ENCODE measurements at places on chromosomes 2 and 18.

GRCh38 chr2:96163768-96164429, 18.7 kb upstream of the DUSP2 start:
- no peak for DNase-seq

DNA sequence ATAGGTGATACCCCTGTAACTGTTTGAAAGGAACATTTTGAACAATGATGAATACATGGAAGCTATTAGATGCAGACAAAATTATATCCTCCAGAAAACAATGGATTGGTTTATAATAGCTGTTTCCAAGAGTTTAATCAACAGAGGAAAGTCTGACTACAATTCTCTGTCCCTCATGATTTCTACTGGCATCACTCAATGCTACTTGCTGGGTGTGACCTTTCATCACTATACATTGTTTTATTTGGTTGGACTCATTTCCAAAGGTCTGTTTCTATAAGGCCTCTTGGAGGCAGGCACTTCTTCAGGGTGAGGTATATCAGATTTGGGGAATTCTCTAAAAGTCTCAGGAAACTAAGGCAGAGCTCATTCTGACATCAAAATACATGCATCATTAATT, 636.1 kb upstream of the SLC8A1 start:
- DNase-seq, result no peak

- no peak for DNase-seq
Measured at GRCh38 chr2:240155048-240155744, 14.7 kb upstream of the OTOS start.

GRCh38 chr18:22346953-22347605, 70.6 kb downstream of the CTAGE1 start:
- DNase-seq, result peak; percentile 66

DNA sequence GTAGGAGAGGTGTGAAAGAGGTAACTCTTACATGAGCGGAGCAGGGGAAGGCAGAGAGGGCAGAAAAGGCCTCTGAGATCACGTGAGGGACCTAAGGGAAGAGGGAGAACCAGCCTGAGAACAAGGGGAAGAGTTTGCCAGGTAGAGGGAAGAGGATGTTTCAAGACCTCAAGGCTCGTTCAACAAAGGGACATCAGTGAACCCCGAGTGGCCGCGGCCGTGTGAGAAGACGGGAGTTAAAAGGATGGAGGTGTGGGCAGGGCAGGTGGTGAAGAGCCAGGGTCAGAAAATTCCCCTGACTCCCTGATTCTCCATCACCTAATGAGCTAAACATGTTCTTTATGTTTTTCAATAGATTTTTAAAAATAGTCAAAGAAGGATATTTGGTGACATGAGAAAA, 44.4 kb downstream of the NETO1 start:
- DNase-seq, result no peak

DNA sequence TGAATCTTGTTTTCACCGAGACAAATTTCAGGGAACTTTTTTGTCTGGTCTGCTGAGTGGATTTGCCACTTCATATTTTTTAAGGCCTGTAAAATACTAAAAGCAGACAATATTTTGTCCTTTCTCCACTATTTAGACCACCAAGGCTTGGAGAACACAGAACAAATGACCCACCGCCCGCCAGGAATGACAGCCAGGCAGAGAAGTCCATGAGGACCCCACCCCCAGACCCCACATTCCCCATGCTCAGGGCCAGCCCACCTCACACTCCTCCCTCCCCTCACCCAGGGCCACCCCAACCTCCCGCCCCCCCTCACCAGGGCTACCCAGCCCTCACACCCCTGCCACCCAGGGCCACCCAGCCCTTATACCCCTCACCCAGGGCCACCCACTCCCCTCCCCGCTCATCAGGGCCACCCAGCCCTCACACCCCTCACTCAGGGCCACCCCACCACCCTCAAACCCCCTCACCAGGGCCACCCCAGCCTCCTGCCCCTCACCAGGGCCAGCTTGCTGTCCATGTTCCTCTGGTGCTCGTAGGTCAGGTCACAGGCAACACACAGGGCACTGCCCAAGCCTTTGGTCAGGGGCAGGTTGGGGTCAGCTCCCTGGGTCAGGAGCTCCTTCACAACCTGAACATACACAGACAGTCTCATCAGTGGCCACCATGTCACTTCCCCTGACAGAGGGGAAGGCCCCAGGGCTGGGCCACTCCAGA, 50.6 kb downstream of the ANKMY1 start:
- DNase-seq, result no peak

DNA sequence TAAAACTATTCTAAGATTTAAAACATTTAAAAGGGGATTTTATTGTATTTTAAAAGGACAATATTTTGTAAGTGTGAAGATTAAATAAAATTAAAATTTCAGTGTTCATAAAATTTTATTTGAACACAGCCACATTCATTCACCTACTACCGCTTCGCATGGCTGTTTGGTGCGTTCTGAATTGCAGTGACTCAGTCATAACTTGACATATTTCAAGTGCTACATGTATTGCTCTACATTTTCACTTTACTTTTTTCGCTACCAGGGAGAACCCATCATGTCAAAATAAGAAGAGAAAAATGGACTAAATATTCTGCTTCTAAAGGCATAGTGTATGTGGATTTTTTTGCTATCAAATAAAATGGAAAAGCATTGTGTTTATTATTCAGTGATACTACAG, 8.7 kb downstream of the PTH2R start:
- no peak for DNase-seq

GRCh38 chr2:60819155-60819862, 62.1 kb upstream of the REL start:
- DNase-seq, result no peak

DNA sequence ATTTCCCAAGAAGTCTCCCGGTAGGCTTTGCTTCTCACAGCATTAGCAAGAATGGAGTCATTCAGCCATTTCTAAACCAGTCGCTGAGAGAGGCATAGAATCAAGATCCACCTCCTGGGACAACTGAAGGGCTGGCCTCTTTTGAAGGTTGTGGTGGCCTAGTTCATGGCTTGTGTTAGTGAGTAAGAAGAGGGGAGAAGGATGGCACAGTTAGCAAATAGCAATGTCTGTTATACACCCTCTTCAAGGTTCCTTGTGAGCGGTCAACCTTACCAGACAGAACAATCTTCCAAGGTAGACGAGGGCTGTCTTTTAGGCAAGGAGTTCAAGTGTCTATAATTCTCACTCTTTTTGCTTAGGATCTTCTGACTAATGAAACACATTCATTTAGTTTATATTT, 35.4 kb upstream of the DNAH7 start:
- DNase-seq, result no peak

DNA sequence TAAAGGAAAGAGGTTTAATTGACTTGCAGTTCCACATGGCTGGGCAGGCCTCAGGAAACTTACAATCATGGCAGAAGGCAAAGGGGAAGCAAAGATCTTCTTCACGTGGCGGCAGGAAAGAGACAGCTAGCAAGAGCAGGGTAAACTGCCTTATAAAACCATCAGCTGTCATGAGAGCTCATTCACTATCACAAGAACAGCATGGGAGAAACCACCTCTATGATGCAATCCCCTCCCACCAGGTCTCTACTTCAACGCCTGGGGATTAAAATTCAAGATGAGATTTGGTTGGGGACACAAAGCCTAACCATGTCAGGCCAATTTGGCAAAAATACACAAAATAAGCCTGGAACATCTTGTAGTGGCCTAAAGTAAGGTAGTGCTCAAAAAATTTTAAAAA, 152.6 kb downstream of the COL6A3 start:
- DNase-seq, result no peak

GRCh38 chr2:218312267-218312756, 20.0 kb upstream of the TMBIM1 start:
- DNase-seq, result no peak

- DNase-seq, result no peak
Measured at GRCh38 chr2:129606496-129607270, 372.8 kb upstream of the RAB6C start.

GRCh38 chr18:72762515-72763122, 105.2 kb downstream of the NETO1 start:
- peak; percentile 8 for DNase-seq

DNA sequence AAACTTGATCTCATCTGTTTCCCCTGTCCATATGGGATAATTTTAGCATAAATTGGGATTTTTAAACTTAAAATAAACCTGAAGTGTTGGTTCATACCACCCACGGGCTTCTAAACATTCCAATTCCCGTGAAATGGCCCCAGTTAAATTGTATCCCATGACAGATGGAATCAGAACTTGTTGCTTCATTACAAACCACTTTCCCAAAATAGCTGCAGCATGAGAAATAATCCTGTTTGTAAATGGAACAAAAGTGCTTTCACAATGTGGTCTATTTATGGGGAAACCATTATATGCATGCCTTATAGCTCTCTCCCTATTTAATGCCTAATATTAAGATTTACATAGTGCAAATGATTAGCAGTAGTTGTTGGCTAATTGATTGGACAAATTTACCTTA, 15.9 kb downstream of the SCG2 start:
- DNase-seq, result no peak

DNA sequence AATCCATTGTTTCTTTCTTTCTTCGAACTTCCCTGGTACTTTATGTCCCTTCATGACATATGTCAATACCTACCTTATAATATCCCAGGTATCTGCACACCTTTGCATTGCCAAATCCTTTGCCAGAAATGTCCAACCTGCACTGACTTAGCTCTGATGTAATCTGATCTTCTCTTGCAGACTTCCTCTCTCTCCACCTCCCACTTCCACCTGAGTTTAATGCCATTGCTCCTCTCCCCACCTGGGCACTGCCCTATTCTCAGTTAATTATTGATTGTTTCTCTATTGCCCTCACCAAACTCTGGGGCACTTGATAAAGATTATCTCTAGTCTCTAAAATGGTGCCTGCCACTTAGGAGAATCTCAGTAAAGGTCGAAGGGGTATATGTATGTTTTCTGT, 23.0 kb downstream of the ARHGAP15 start:
- DNase-seq, result no peak

- no peak for DNase-seq
Measured at GRCh38 chr2:232260075-232260474, 118.5 kb upstream of the ALPP start.

- DNase-seq, result no peak
Measured at GRCh38 chr2:151975460-151976414, 123.1 kb downstream of the CACNB4 start.

All from HEK293T (cell line).